ENCODE measurements at places on chromosomes 6 and 20.

DNA sequence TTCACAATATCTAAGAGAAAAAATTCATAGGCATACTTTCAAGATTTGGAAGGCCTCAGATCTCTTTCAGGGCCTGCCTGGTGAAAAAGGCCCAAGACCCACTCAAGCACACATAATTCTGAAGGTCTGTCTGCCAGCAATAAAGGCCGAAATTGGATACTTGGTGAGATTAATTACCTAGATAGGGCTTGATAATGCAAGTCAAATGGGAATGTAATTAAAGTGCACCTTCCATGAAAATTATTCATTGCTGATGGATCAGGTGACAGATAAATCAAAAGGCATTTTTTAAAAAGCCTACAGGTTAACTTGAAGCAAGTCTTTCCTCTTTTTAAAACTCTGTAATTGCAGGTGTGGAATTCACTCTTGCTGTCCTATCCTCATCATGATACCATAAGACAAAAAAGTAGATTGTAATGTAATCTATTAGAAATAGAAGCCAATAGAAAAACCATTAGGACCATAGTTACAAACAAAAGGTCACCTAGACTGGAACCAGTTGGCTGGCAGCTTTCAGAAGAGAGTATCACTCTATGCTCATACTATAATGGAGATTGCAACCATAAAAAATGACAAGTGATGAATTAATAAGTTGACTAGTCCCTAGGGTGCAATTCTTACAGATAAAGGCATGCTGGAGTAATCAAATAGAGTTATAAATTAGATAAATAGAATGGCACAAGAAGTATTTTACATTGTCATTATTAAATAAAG, 77.3 kb downstream of the EPHA7 start:
- peak; percentile 96 for DNase-seq

GRCh38 chr20:33689973-33690372, 3.8 kb upstream of the E2F1 start:
- DNase-seq: no peak

DNA sequence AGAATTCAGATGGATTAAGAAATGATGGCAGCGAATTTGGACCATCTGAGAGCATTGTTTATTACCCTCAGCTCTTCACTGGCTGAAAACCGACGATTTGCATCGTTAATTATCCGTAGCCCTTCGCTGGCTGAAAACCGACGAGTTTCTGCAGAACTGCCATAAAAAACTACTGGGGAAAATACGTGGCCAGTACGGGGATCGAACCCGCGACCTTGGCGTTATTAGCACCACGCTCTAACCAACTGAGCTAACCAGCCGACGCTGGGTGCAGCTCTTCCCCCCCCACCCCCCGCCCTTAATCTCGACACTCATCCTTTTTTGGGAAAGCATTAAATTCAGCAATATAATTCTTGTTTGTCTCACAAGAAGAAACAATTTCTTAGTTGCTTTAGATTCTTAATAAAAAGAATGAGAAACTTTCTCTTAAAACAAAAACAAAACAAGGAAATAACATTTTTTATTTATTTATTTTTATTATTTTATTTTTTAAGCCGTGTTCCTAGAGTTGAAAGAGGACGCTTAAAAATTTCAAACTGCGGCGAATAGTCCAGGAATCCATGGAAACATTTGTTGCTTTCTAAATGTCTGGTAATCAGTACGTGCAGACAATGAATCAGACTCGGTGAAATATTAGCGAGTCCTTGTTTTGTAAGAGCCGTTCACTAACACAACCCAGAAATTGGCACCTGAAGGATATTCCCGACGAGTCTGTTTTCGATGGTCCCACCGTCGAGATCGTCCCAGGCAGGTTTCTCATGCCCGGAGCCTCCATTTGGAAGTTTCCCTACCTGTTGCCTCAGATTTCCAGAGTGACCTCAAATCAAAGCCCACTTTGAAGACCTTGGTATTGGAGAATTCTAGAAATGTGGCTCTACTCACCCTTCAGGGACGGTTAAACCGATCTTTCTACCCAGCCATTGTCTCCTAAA, 27.8 kb downstream of the PRSS16 start:
- DNase-seq: peak; percentile 11

DNA sequence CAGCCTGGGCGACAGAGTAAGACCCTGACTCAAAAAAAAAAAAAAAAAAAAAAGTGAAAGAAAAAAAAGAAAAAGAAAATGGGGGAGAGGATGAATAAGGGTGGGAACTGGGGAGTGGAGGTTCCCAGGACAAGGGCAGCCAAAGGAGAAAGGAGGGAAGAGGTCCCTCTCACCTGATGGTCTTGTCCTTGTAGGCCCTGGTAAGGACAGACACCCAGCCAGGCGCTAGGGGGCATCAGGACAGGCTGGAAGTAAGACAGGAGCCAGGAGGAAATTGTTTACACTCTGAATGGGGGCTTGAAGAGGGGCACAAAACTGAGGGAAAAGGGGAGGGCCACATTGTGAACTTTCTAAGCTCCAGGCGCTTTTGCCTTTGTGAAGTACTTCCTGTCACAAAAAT, 2.3 kb upstream of the ALDH5A1 start:
- peak; percentile 6 for DNase-seq

GRCh38 chr6:17283074-17283473, 1.9 kb downstream of the RBM24 start:
- DNase-seq: no peak

- DNase-seq: peak; percentile 9
Observed at GRCh38 chr6:29720863-29721262, 2.4 kb upstream of the HLA-F start.

GRCh38 chr6:63677282-63677681, 41.7 kb downstream of the PHF3 start:
- no peak for DNase-seq

DNA sequence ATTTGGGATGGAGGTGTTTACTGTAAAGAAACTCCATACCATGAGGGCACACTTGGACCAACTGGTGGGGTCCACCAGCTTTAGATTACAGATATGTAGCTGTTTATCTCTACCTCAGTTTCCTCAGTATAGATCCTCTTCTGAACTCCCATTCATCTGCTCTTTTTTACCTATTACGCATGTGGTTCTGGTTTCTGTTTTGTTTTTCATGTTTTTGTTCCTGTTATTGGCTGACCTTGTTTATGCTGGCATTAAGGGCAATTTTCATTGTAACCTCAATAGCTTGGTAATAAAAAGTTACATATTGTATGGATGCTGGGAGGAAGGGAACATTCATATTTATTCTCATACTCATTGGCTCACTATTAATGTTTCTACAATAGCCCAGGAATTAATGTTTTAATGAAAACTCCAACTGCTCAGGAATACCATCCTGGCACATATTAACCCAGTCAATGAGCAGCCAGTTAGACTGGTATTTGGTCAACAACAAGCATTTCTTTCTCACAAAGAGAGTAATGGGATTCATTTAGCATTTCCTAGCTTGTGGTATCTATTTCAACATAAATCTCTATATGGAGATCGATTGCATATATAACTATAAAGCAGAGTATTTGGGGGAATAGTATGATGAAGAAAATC, 83.8 kb upstream of the FAM184A start:
- no peak for DNase-seq

GRCh38 chr20:49928411-49929141, 7.6 kb upstream of the RNF114 start:
- peak; percentile 86 for DNase-seq

- DNase-seq: no peak
Observed at GRCh38 chr6:105790635-105791034, 295.5 kb upstream of the PRDM1 start.

- DNase-seq: peak; percentile 30
Observed at GRCh38 chr6:31321820-31322219, 35.2 kb downstream of the HLA-B start.

DNA sequence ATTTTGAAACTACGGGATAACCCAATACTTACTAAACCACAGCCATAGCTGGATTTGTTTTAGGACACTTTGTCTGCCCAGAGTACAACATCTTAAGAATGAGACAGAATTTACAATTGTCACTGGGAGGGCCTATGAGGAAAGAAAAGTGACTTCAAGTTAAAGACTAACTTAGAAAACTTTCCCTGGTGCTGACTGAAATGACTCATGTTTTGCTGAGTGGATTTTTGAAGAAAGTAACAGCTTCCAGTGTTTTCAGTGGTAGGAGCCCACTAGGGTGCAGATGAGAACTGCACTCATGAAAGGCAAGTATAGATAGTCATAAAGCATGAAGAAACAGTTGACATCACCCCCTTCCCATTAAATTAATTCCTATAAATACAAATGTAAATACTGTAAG, 988.2 kb upstream of the MAP3K7 start:
- no peak for DNase-seq

All from NCI-H146 (cell line).